ENCODE measurements at places on chromosomes 3 and 15. TPM values are rescaled to one million over a fixed set of nuclear protein-coding genes. Genes with fewer than 3 reads are reported as not detected.

The COL8A1 gene
- total RNA-seq = 5.3 TPM

GRCh38 chr3:73503781-73504180, 121.0 kb downstream of the PDZRN3 start:
- DNase-seq = no peak

The MME gene
- total RNA-seq = 186 TPM

DNA sequence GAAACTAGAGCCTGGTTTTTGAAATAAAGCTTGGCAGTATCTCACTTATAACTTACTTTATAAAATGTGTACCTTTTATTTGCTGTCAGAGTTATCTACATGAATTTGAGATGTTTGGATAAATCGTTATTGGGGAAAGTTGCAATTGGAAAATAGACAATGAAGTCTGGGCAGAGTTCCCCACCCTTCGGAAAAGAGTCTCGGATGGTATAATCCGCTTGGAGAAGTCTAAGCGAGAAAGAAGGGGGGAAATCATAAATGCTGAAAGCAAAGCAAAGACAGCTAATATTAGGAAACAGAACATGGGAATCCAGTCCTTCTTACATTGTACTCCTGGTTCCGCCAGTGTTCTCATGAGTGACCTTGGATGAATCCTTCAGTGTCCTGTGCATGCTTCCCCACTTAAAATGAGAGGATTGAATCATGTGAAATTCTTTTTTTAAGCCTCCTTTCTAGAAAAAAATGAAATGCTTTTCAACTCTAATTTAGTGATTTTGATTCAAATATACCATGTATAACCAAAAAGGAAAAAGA, 162.4 kb downstream of the ATG7 start:
- DNase-seq = no peak

GRCh38 chr3:120471643-120472042, 20.9 kb upstream of the FSTL1 start:
- no peak for DNase-seq

The ARNT2 gene
- 3.7 TPM for total RNA-seq

- no peak for DNase-seq
Measured at GRCh38 chr15:63340878-63341277, 40.8 kb downstream of the CA12 start.

- no peak for DNase-seq
Measured at GRCh38 chr3:172803489-172803888, 53.0 kb downstream of the ECT2 start.

DNA sequence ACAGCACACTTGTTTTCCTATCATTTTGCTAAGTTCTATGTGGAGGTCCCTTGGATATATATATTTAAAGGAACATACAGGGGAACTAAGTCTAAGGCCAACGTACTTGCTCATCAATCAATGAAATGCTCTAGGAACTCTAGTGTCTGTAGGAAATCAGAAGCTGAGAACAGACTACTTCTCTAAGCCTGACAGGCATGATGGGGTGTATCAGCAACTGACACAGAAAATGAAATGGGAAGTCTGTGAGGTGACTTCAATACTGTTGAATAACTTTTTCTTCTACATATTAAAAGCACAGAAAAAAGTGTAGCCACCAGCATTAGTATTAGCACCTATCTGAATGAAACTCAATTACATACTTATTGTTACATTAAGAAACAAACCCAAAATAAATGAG, 56.9 kb upstream of the CSPG5 start:
- no peak for DNase-seq

The NR1I2 gene
- 0.03 TPM for total RNA-seq

DNA sequence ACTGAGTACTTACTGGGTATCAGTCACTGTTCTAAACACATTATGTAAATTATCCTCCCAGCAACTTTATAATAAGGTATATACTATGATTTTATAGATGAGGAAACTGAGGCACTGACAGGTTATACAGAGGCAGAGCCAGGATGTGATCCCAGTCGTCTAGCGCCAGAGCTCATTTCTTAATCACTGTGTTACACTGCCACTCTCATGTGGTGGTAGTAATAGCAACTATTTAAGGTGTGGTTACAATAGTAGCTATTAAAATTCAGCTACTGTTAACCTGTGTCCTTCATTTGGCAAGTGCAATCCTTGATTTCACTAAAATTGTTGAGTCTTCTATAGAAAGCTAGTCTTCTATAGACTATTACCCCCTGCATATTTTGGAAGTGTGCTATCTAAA, 43.1 kb upstream of the TRPC1 start:
- DNase-seq = peak; percentile 24

The ACTR8 gene
- 26.4 TPM for total RNA-seq

The ST8SIA2 gene
- total RNA-seq = 1.8 TPM

The IL17RD gene
- total RNA-seq = 5.7 TPM

DNA sequence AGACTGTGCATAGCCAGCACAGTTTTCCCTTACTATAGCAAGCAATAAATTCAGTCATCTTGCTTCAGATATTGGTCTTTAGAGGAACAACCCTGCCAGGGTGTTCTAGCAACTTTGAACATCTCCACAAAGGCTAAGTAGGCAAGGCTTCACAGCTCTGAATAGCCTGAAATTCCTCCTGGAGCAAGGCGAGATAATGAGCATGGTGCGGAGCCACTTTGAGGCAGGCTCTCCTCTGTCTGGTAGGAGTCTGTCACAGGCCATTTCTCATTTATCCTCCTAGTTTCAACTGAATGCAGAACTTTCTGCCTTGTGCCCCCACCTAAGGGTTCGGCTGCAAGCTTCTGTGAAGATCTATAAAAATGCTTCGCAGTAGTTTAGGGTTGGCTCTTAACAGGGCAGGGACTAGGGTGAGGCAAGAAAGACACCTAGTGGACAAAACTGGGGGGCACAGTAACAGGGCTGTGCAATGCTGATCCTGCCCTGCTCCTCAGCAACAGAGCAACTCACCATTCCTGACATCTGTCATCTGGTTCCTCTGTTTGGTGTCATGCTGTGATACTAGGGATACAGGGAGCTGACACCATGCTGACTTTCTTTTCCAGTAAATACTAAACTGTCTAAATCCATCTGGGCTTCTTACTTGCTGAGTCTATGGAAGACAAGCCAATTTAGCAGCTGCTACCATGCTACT, 16.6 kb upstream of the EHHADH start:
- peak; percentile 58 for DNase-seq

DNA sequence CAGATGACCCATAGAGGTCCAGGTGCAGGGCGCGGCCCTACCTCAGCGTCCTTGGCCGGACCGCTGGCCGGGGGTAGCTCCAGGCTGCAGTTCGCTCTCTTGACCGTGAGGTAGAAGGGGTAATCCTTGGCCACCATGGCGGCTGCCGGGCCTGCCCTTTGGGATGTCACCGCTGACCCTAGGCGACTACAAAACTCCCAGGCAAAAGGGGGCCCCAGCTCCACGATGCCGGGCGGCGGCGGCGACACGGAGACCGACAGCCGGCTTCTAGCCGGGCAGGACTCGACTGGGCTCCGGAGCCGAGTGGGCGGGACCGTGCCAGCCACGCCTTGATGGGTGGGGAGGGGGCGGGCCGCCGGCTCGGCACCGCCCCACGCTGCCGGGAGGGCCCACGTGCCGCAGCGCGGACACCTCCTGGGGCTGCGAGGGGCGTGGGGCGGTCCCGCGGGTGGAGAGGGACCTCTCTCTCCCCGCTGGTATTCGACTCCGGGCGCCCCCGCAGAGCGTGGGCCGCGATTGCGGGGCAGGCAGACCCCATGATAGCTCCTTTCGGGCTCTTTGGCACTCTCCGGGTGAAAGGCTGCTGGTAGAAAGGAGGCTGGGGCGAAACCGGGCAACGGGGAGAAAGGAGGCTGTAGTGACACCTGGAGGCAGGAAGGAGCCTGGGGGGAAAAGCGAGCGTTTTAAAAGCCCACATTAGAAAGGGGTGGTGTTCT, at the start of gene ARHGEF3:
Gene ARHGEF3, minus strand, starts transcription at position 288 of the 716 bp plus-strand sequence. Its CDS starts 151 bp downstream, at position 137.
- DNase-seq = peak; percentile 70

DNA sequence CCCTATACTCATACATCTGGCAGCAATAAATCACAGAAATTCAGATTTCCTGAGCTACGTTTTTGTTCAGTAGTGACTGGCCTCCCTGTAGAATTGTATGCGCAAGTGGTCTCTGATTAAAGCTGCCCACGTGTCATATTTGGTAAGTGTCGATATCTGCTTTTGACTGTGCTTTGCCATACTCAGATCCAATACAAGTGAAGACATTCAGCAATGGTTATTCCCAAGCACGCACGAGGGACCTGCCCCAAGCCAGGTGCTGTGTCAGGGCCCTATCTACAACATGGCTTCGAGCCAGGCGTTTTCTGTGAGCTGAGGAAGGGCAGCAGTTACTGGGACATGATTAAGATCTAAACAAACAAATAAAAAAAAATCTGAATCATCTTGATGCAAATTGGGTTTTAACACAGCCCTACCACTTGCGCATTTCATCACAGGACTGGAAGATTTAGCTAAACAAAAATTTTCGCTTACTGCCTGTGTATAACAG, 47.2 kb upstream of the ICE2 start:
- DNase-seq = no peak

GRCh38 chr3:119148493-119149180, 2.7 kb downstream of the TEX55 start:
- DNase-seq = no peak

All from HT1080 (cell line).